Endothelial cell (in vitro differentiated cells): ENCODE measurements at places on chromosomes 13 and 19.

- no peak for DNase-seq
Measured at GRCh38 chr19:7645163-7645562, 8.3 kb downstream of the STXBP2 start.

DNA sequence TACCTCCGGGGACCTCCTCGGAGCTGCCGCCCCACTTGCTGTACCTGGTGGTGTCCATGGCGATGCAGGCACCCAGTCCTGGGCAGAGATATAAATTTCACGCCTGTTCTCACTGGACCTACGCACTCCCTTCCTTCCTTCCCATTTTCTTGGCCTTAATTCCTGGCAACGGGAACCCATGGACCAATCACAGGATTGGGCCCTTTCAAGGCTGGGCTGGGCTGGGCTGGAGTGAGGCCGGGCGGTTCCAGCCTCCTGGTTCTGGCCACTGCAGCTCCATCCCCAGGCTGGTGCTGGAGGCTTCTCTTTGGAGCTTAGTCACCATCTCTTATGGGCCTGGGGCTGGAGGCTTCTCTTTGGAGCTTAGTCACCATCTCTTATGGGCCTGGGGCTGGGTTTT is at the start of gene CLEC4G:
Gene CLEC4G (minus strand): TSS at position 66 of the 400 bp plus-strand sequence. CDS start 8 bp downstream, at position 58.
- DNase-seq, result no peak

DNA sequence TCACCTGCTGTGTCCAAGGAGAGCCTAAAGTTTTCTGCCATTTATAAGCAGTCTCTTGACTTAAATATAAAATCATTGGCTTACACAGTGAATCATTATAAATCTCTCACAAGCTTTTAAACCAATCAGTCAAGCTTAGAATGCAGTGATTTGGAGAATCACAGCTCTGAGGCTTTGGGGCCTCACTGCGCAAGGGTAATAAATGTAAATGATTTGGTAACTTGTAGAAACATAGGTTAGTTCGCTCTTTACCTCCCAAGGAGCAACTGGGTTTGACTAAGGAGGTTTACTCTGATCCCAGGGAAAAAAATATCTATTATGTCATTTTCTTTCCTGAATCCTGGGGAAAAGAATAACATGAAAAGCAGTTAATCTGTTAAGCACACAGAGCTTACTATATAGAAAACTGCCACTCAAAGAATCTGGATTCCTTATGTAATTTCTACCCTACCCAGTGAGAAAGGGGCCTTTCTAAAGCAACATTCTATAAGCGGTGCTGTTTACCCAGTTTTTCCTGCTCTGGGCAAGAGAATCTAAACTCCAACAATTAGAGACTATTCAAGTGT is 128.2 kb downstream of the MZT1 start:
- no peak for DNase-seq

DNA sequence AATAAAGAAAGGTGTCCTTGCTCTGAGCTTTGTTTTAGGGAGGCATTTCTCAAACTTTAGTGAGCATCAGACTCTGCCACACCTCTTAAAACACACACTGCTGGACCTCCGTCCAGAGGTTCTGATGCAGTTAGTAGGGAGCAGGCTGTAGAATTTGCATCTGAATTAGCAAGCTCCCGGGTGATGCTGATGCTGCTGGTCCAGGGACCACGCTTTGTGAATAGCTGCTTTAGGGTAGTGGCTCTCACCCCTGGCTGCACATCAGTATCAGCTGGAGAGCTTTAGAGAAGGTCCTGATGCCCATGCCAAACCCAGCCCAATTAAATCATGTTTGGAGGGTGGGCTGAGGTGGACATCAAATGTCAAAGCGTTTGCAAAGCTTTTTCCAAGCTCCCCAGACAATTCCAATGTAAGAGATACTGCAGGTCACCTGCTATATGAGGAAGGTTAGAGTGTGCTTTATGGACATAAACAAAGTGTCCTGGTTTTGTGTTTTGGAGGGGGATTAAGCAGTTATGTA is 3.6 kb downstream of the HTR2A start:
- DNase-seq, result no peak

GRCh38 chr13:104701591-104701990 is 1635.4 kb upstream of the SLC10A2 start:
- DNase-seq, result no peak

DNA sequence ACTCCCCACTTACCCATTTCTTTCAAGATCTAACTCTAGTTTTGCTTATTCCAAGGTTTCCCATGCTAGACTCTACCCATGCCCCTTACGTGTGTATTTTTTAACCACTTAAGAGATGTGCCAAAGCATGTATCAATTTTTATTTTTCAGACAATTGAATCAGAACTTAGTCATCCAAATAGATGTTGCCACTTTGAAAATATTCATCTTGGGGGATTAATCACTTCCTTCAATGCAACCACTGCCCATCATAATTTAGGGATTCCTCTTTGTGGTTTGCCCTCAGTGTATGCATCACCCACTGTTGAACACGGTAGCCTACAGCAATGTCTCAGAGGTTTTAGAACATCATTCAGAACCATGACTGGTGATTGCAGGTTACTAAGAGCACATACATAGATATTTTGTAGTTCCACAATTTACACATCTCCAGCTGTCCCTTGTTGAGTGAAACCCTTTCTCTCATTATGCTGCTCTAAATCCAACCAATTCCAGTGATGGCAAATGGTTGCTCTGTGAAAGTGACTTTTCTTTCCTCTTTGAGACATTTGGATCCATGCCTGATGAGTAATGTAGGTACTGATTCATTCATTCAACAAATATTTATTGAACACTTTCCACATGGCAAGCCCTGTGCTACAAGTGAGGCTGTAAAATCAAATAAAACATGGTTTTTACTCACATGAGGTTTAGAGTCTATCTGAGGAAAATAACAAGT is 60.6 kb upstream of the SERP2 start:
- no peak for DNase-seq

GRCh38 chr13:52842441-52842840 is 6.0 kb downstream of the PCDH8 start:
- DNase-seq, result no peak

DNA sequence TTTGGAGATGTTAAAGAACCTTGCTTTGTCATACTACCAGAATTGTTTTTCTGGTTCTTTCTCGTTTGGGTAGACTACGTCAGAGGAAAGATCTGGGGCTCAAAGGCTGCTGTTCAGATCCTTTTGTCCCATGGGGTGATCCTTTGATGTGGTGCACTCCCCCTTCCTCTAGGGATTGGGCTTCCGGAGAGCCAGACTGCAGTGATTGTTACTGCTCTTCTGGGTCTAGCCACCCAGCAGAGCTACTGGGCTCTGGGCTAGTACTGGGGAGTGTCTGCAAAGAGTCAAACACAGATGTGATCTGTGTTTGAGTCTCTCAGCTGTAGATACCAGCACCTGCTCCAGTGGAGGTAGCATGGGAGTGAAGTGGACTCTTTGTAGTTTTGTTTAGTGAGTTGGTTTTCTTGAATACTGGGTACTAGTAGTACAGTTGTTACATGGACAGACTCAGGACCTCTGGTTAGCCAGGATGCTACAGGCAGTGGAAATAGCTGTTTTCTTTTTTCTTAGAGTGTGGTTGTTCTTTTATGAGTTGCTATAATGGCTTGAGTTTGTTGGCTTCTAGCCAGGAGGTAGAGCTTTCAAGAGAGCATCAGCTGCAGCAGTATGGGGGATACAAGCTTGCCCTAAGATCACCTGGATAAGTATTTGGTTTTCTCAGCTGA is 34.4 kb downstream of the DNAJC15 start:
- peak; percentile 24 for DNase-seq

- no peak for DNase-seq
Measured at GRCh38 chr13:85896516-85897450, 97.6 kb upstream of the SLITRK6 start.

DNA sequence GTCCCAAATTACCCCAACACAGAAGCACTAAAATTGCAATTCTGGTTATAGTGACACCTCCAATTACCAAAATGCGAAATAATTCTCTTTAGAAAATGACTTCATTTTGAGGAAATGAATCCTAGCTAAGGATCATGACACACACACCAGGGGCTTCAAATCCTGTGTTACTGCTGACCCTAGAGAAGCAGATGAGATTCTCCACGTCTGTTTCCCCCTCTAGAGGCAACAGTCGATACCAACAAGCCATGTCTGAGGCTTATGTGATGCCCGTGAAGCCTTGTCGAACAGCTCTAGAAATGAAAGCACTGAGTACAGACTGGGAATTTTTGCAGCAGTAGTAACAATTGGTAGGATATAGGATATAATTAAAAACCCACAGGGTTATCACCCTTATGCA is 153.6 kb upstream of the TMTC4 start:
- peak; percentile 22 for DNase-seq

GRCh38 chr13:23790577-23791170 is 98.5 kb downstream of the MIPEP start:
- DNase-seq, result no peak

DNA sequence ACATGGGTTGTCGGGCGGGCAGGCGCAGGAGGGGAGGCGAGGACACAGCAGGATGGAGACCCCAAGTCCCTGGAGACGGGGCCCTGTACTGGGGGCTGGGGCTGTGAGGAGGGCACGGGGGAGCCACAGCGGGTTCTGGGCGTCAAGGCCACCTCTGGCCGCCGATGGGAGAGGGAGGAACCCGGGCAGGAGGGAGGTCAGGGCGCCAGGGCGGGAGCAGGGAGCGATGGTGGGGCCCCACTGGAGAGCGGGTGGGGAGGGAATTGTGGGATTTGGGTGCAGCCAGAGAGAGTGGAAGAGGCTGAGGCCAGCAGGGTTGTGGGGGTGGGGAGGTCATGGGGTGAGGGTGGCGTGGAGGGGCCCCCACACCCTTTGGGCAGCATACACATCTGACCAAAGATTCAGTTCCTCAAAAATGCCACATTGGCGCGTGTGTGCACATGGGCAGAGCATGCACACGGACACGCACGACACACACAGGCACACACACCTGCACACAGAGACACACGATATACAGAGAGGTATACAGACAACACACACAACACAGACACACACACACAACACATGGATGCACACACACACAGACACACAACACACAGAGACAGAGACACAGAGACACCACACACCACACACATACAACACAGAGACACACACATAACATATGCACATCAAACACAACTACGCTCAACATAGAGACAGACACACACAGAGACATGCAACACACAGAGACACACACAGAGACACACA is 54.9 kb downstream of the AP1M1 start:
- DNase-seq, result no peak

DNA sequence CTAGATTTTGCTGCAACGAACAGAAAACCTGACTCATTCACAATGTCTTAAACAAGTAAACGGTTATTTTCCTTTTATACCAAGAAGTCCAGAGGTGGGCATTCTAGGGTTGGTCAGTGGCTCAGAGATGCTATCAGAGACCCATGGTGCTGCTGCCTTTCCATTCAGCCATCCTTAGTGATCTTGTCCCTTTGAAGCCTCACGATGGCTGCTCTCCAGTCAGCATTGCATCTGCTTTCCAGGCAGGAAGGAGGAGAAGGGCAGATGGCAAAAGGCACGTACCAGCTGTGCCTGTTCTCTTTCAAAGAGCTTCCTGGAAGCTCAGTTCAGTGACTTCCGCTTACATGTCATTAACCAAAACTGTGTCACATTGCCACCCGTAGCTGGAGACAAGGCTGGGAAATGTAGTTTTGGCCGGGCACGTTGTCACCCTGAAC is 30.1 kb downstream of the WDFY2 start:
- peak; percentile 29 for DNase-seq

DNA sequence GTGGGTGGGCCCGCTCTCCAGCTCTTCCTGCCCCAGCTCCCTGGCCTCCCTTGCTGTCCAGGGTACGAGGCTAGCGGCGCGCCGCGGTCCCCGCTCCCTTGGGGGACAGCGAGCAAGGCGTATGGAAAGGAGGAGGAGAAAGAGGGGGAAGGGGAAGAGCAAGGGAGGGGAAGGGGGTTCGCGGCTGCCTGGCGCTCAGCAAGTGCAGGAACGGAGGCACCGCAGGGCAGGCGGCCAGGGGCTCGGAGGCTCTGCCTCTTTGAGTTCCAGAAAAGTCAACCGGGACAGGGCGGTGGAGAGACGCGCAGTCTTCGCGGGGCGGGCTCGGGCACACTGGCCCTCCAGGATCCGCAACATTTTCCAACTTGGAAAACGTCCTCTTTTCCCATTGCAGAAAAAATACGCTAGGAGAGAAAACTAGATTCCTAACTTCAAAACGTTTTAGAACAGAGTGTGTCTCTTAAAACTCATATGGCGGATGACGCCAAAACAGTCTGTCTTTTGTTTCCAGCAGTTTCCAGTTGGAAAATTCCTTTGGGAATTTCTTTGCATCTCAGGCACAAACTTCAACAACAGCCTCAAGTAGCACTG is 23.1 kb upstream of the TNFRSF19 start:
- DNase-seq, result peak; percentile 27

DNA sequence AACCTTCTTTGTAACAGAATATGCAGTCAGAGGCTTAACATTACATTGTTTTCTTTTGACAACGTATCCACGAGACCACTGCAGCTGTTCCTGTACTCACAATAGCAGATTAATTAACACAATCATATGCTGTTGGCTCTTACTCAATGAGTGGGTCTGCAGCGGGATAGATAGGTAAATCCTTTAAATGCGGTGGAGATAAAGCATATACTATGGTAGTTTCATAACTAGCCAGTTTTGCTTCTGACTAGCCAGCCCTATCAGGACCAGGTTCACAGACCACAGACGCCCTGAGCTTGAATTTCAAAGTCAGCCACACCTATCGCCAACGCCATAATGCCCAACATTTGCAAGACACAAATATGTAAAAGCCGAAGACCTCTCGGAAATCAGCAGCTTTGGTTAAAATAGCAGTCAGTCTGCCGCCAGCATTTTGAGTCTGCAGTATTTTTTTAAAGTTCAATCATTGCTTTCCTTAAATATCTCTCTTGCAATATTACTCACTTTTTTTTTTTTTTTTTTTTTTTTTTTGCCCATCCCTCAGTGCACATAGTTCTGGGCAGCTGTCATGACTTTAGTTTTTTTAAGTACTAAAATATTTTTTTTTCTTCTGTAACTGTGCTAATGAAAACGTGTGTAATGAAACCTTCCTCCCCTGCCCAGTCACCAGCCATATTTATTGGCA is 120.5 kb downstream of the ZNF536 start:
- DNase-seq, result no peak

DNA sequence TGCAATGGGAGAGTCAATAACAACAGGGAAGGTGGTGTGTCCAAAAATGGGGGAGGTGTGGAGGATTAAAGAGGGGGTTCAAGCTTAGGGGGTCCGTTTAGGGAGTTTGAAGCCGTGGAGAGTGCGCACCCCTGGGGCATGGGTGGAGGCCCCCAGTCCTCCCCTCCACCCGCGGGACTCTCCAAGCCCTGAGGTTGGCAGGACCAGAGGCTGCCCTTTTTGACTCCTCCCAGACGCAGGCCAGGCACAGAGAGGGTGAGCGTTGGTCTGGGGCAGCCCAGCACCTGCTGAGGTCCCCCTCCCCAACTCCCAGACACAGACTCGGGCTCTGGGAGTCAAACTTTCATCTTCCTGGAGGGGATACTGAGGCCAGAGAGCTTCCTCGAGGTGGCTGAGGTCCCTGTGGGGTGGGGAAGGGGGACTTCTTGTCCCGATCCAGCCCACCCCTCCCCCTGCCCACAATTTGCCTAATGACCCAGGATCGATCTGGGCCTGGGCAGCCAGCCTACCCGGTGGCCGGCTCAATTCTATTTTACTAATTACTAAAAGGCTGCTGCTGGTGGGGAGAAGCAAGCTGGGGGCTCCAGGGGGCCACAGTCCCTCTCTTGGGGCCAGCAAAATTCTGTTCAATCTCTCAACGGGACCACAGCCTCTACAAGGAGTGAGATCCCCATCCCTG is 2.8 kb upstream of the ONECUT3 start:
- DNase-seq, result no peak
